ENCODE measurements at places on chromosomes 7 and 10. TPM values are rescaled to one million over a fixed set of nuclear protein-coding genes. Genes with fewer than 3 reads are reported as not detected.

The HOXA1 gene
- 0.93 TPM for total RNA-seq

The LMOD2 gene
- total RNA-seq = not detected

The PTN gene
- 0.27 TPM for total RNA-seq

The ZNF212 gene
- 5.9 TPM for total RNA-seq

The TWIST1 gene
- total RNA-seq = not detected

The FAM25C gene
- total RNA-seq = not detected

The COL26A1 gene
- not detected for total RNA-seq

The NACAD gene
- 0.66 TPM for total RNA-seq

The GPNMB gene
- 0.72 TPM for total RNA-seq

The SCIN gene
- total RNA-seq = 0.13 TPM

The FEZF1 gene
- not detected for total RNA-seq

The CLDN12 gene
- 10.2 TPM for total RNA-seq

The ABCB4 gene
- not detected for total RNA-seq

The ARMS2 gene
- not detected for total RNA-seq

The AKR1C3 gene
- total RNA-seq = 144 TPM

The PLEKHA8 gene
- 26.7 TPM for total RNA-seq
